ENCODE measurements at places on chromosomes 7 and 10.

DNA sequence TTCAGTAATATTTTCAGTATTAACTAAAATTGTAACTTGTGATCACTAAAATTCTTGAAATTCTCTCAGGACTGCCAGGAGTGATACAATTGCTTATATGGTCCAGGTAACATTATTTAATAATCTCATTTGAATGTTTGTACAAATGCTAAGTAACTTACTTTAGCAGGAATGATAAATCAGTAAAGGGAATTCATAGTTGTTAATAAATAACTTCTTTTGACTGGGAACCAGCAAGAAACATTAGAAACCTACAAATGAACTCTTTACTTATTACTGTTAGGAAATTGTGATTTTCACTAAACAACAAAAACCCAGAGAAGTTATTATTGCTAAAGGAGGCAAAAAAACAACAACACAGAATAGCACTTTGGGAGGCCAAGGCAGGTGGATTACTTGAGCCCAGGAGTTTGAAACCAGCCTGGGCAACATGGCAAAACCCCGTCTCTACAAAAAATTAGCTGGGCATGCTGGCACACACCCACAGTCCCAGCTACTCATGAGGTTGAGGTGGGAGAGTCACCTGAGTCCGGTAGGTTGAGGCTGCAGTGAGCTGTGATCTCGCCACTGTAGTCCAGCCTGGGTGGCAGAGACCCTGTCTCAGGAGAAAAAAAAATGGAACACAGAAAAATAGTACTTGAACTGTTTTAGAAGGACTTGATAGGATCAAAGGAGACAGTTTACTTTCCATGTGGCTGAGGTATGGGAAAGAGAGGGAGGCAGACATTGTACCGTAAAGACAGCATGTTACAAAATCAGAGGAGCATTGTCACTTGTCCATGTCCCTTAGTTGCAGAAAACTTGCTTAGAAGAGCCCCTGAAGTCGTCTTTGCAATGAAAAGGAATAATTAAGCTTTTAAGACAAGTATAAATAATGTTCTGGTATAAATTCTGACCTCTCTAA, 53.1 kb downstream of the SHOC2 start:
- DNase-seq, result no peak

DNA sequence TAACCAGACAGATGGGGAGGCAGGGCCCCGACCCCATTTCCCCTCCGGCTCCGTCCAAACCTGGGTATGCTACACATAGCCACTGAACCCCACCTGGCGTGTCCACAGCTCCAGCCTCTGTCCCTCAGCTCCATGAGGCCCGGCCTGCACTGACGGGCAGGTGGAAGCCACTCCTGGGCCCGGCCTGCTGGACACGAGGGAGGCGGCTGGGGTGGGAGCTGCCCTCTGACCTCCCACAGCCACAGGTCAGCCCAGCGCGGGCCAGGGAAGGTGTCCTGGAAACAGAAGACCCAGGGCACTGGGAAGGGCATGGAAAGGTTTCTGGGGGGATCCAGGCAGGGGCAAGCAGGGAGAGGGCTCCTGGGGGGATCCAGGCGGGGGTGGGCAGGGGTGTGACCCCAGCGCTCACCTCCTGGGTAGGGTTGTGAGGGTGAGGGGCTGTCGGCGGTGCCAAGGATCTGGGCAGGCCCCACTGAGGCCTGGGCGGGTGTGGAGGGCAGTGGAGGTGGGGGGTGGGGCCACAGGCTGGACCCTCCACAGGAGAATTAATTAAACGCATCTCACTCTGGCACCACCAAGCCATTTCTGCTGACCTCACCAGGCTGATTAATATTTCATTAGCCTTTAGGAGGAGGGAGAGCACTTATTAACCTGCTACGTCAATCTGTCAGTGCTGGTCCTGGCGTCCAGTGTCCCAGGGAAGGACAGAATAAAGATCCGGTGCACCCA, 108.9 kb downstream of the UNCX start:
- DNase-seq, result no peak

- DNase-seq, result no peak
These were observed 31.0 kb upstream of the ABCB4 start for GRCh38 chr7:87506246-87507180.

- DNase-seq, result no peak
These were observed 200.1 kb downstream of the LRRN3 start for GRCh38 chr7:111290982-111291381.

DNA sequence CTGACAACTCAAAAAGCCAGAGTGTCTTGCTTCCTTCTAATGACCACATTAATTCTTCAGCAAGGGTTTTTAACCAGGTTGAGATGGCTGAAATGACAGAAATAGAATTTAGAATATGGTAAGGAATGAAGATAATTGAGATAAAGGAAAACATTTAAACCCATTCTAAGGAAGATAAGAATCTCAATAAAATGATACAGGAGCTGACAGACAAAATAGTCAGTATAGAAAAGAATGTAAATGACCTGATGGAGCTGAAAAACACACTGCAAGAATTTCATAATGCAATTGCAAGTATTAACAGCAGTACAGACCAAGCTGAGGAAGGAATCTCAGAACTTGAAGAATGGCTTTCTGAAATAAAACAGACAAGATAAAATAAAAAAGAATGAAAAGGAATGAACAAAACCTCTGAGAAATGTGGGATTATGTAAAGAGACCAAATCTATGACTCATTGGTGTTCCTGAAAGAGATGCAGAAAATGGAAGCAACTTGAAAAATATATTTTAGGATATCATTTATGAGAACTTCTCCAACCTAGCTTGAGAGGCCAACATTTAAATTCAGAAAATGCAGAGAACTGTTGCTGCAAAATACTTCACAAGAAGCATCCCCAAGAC, 87.1 kb downstream of the SAMD9 start:
- DNase-seq, result no peak

DNA sequence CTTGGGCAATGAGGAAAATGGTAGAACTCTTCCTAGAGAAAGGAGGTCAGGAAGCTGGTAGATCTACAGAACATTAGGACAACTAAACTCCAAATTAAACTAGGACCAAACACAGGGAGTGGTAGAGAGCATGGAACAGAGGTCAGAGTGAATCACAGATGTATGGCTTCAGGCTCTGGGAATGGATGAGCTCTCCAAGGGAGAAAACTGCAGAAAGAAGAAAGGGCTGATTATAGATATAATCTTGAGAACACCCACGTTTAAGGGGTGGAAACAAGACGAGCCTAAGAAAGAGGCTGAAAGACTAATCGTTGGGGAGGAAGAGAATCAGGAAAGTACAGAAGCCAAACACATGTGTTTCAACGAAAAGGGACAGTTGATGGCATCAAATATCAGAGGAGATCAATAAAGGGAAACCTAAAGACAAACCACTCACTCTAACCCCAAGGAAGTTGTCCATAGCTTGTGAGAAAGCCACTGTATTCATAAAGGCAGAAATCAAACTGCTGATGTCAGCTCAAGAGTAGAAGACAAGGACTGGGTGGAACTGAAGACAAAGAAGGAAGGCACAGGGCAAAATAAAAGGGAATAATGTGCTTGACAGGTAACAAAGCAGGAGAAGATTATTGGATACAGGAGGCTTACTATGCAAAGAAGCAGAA, 41.4 kb downstream of the NUDCD3 start:
- DNase-seq, result no peak

- DNase-seq, result no peak
These were observed 623.7 kb downstream of the TYW1 start for GRCh38 chr7:67620216-67620933.

DNA sequence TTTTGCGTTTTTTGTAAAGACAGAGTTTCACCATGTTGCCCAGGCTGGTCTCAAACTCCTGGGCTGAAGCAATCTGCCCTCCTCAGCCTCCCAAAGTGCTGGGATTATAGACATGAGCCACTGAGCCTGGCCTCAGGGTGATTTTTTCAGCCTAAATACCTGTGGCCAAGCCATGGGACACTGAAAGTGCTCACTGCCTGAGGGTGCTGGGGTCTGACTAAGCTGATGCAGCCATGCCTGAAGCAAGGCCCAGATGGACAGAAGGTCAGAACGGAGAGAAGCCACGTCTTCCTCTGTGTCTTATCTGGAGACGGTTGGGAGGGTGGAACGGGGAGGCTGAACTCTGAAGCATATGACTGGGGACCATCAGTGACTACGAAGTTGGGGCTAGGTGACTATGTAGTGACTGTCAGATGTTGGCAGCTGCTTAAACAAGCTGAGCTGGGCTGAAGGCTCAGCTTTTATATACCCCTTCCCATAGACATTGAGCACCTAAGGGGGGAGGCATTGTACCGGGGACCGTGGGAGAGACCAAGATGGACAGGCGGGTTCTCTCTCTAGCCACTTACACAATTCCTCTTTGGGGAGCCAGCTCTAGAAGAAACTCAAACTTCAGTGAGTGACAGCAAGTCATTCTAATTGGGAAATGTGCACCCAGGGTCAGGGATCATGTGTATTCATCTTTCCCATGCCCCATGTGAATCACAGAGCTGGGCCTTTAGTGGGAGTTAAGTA, 73.3 kb upstream of the HABP2 start:
- DNase-seq, result no peak

- DNase-seq, result no peak
These were observed 1139.7 kb upstream of the CELF2 start for GRCh38 chr10:9877978-9878377.

- no peak for DNase-seq
These were observed 124.2 kb upstream of the WDR11 start for GRCh38 chr10:120727001-120727400.

DNA sequence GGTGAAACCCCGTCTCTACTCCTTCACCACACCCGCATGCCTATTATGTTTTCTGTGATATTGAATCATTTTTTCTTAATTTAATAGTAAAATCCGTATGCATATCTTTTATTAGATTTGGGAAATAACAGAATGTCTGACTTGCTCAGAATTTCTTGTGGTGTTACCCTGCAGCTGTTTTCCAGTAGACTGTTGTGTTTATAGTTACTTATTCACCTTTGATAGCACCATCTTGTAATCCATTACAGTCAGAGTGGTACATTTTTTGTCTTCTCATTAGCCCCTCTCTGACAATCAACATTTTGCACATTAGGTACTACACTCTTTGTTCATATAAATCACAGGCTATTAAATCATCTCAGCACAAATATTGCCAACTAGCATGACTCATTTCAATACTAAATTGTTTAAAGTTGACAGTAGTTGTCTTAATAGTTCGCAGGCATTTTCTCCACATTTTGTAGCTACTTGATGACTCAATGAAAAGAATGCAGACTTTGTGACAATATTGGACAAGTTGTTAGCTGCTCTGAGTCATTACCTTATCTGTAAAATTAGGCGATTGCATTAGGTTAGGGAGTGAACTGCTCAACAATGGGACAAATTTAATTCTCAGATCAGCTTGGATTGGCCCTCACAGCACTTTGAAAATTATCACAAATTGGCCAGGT, 17.8 kb upstream of the SLC16A12 start:
- DNase-seq, result no peak

- DNase-seq, result no peak
These were observed 100.3 kb downstream of the ELFN1 start for GRCh38 chr7:1770331-1770730.

GRCh38 chr7:137846827-137847567, at the start of gene DGKI:
Gene DGKI (minus strand): TSS chr7:137846974.
- DNase-seq, result no peak

DNA sequence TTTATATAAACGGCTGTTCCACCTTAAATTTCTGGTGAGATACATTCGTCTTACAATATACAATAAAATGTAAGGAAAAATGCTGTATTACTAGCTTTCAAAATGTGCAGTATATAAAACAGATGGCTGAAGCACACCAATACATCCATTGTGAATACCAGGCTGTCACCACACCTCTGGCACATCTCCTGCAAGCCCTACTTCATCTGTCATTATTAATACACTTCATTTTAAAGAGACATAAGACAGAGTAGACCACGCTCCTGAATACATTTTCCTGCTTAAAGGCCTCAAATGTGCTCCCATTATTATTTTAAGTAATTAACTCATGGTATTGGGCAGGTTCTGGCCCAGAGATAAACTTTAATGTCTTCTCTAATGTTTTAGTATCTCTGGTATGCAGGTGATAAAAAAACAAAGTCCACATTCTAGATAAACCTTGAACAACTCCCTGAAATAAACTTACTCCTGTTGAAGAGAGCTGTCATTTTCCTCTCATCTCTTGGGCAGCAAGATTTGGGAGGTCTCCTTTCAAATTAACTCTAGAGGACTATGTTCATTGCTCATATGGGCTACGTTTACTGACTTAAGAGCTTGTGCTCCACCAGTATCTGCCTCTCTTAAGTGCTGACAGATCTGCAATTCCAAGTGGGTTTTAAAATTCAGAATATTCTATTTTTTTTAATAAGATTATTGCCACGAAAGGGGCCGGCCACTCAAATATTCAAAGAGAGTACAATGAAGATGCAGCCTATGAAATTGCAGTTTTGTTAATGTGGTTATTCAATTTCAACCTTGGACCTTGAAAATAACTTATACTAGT, 396.5 kb upstream of the SEMA3D start:
- DNase-seq, result no peak

GRCh38 chr10:110967009-110967630, 47.7 kb downstream of the SHOC2 start:
- no peak for DNase-seq

GRCh38 chr7:103867874-103868273, 121.6 kb downstream of the RELN start:
- DNase-seq, result no peak

GRCh38 chr7:2243458-2243857, 1.4 kb downstream of the NUDT1 start:
- no peak for DNase-seq

- DNase-seq, result no peak
These were observed 43.0 kb upstream of the NMT2 start for GRCh38 chr10:15211464-15211979.

- DNase-seq, result no peak
These were observed 402.8 kb upstream of the PCDH15 start for GRCh38 chr10:55203874-55204273.

DNA sequence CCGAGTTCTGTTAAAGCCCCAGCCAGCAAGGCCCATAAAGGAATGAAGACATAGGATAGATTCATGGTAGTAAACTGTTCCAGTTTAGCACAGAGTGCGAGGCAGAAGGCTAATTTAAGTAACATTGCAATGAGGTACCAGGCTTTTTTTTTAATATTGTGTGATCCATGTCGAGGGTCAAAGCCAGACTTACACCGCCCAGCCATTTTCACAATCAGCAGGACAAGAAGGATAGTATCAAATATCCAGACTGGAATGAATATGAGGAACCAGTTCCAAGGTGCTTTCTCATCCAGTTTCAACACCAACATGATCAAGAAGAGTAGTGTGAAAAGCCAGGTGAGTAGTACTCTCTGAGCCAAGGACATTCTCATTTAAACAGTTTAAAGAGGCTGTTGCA, 4.2 kb downstream of the TMEM60 start:
- no peak for DNase-seq

GRCh38 chr10:88792661-88793060, 9.9 kb upstream of the LIPM start:
- DNase-seq, result peak; percentile 23

DNA sequence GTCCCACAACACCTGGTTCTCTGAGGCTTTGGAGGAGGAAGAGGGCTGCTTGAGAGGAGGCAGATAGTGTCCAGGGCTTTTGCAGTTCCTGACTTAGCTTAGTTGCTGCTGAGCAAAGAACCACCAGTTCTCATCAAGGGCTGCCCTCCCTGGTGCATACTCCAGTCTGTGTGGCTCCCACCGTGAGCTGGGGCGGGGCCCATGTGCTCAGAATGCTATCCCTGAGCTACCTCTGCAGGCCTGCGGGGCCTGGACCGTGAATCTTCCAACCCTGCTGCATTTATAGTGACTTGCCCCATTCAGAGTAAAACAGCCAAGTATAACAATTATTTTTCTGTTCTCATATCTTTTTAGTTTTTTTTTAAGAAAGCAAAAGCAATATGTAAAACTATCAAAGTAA, 49.2 kb downstream of the TACR2 start:
- DNase-seq, result no peak

- DNase-seq, result no peak
These were observed 208.8 kb downstream of the HIBADH start for GRCh38 chr7:27453702-27454405.

- no peak for DNase-seq
These were observed 5.6 kb upstream of the LEP start for GRCh38 chr7:128235471-128235870.

Measured in left colon (tissue), 2 donors.